ENCODE measurements at places on chromosomes 1 and 21.

- peak; percentile 99 for DNase-seq
These were observed 32.9 kb downstream of the DUSP10 start for GRCh38 chr1:221708987-221709386.

DNA sequence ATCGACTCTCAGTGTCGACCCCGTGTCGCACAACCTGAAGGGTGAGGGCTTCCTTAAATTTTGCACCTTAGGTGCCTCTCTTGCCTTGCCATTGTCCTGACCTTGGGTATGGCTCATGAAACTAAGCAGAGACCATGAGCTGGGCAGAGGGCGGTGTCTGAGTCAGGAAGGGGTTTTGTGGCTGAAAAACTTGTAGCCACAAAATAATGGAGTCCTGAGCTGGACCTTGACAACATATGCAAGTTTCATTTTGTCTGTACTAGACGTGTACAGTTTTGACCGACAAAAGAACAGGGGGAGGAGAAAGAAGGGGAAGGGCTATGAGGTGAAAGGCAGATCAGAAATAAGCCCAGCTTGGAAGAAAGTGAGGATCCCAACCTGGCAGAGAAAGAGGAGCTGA, 8.3 kb upstream of the RUNX1 start:
- DNase-seq: no peak

GRCh38 chr1:24959623-24959975, 29.5 kb upstream of the RUNX3 start:
- no peak for DNase-seq

GRCh38 chr1:52157582-52157981, 15.7 kb downstream of the ZFYVE9 start:
- no peak for DNase-seq

DNA sequence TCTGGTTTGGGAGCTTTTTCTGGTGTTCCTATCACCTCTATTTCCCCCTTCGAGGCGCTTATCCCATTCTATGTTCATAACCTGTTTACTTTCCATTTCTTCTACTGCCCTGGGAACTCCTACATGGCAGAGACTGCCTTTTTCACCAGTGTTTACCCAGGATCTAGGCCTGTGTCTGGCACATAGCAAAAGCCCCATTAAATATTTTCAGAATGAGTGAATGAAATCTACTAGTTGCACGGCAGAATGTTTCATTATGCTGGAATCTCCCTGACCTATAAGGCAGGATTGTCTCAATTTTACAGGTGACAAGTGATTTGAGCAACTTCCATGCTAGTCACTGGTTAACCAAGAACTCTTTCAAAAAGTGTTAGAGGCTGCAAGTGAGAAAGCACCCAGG, 70.1 kb downstream of the PGM1 start:
- DNase-seq: no peak

GRCh38 chr1:92461364-92462097, 25.2 kb downstream of the GFI1 start:
- no peak for DNase-seq

DNA sequence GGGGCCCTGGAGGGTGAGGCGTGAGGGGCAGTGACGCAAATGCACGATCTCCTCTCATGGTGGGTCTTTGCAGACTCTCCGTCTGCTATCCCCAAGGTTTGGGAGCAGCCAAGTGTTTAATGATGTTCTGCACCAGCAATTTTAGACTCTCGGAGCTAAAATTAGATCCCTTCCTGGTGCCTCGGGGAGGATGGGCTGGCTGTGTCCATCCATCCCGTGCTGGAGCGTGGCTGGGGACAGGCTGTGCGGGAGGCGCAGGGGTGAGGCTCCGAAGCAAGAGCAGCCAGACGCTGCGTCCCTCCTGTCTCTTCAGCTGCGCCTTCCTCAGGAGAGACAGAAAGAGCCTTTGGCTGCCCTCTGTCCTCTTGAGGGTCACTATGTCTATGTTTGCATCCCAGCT, 387.6 kb downstream of the CAMTA1 start:
- no peak for DNase-seq

DNA sequence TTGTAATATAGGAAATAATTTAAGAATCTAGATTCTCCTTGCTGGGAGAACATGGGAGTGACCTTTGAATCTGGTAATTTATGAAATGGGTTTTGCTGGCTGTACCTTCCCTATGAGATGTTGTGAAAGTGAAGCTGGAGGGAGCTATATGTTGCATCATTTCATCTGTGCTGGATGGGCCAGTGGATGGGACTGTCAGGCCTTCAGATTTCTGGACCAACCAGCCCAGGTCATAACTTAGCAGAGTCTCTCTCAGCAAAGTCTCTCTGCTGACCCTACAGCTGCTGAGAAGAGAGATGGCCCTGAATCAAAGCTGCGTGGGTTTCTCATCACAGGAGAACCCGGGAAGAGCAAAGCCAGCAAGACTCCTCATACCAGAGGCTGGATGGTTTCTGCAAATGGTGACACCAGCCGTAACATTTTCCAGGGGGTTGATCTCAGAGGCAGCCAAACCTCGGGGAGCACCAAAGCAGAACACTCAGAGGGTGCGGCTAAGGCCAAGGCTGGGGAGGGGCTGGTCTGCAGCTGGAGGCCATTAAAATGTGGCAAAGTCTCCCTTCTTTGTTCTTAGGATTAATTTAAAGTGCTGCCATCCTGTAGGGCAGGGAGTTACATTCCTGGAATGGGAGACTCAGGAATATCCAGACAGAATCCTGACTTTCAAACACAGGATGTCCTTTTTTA, 18.2 kb upstream of the PTGFRN start:
- no peak for DNase-seq

- DNase-seq: no peak
These were observed 161.0 kb downstream of the PLXNA2 start for GRCh38 chr1:208083016-208083714.

GRCh38 chr1:112507921-112508277, 866 bp upstream of the WNT2B start:
- no peak for DNase-seq

DNA sequence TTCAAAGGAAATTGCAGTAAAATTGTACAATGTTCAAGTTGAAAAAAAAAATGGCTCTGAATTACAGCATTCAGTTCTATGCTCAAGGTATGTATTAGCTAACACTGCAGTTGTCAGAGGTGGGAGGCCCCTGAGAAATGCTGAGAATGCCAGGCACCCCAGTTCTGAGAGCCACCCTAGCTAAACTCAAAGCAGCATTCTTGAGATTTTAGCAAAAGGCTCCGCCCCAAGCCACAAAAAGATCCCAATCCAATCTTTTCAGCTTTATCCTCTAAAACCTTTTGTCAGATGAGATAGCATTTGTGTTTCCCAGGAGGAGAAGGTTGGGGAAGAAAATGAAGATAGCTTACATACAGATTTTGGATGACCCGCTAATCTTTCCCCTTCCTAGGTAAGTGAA, 68.8 kb downstream of the SMYD2 start:
- no peak for DNase-seq

All from pons (tissue), 1 donor.